Bronchial smooth muscle cell (primary cell): ENCODE measurements at places on chromosomes 11 and 22. TPM values are rescaled to one million over a fixed set of nuclear protein-coding genes. Genes with fewer than 3 reads are reported as not detected.

Gene MS4A4A
- not detected in 2 replicates for total RNA-seq

Gene PATE2
- total RNA-seq, result not detected in 2 replicates

Gene ZFTA
- 17.3 and 28.0 TPM in 2 replicates for total RNA-seq

Gene APOL3
- total RNA-seq, result 18.4 and 26.5 TPM in 2 replicates

Gene POU2AF1
- not detected in 2 replicates for total RNA-seq

Gene HDHD5
- total RNA-seq, result 13.3 and 19.5 TPM in 2 replicates
